Activated CD4-positive, alpha-beta T cell treated with anti-CD3 and anti-CD28 coated beads, Interleukin-2, amount 50 U/mL, for 48 hours (primary cell): ENCODE measurements at places on chromosomes 12 and 14.

DNA sequence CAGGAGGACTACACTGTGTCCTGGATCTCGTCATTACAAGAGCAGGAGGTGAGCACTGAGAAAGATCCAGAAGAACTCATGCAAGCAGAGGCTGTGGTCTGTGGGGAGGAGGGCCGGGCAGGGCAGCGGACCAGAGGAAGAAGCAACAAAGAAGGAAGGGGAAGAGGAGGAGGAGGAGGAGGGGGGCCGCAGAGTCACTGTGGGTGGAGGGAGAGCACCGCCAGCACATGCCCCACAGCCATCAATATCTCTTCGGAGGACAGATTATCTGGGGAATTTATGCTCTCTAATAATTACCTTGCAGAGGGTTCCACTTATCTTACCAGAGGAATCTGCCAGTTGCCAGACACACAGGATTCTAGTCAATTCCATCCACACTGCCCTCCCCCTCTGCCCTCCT is 105.6 kb downstream of the DPF3 start:
- DNase-seq, result no peak

GRCh38 chr12:43361031-43361710 is 190.8 kb downstream of the ADAMTS20 start:
- no peak for DNase-seq

GRCh38 chr12:77610446-77610845 is 220.2 kb upstream of the NAV3 start:
- DNase-seq, result no peak

DNA sequence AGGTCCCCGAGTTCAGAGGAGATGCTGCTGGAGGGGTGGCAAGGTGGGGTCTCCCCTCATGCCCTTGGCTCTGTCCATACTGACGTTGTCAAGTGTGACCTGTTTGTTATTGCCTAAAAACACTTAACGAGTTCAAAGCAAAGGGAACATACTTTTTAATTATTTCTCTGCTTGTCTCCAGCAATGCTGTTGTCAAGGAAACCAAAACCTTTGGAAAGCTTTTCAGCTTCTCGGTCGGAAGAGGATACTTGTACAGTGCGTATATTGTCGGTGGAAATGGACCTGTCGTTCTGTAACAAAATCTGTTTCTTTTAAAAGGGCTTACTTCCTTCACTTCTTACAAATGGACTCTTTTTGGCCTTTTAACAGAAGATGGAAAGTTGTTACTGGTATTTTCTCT is 73.9 kb downstream of the SLC25A47 start:
- DNase-seq, result no peak

DNA sequence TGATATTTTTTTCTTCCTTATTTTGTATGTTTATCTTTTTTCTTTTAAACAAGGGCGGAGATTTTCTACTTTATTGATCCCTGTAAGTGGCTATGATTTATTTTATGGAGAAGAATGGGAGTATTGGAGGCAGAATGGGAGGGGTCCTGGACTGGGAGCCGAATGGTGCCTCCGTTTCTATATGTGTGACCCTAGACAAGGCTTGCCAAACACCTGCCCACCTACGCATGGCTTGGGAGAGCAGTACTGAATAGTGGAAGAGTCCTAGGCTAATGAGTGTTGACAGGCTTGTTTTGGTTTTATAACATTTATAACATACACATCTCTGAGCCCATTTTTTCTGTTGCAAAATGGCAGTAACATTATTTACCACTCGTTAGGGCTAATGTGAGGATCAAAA is 29.0 kb downstream of the STK38L start:
- no peak for DNase-seq

DNA sequence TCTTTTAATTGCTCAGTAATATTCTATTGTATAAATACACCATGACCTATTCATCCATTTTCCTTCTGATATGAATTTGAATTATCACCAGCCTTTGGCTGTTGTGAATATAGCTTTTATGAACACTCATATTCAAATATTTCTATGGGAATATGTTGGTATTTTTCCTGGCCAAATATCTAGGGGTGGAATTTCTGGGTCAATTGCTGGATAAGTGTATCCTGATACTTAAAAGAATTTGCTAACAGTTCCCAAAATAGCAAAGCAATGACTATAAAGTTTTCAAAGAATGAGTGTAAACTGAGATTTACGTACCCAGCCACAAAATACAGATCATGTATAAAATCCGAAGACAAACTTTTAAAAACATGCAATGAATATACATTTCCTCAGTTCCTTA is 148.7 kb upstream of the CLEC14A start:
- no peak for DNase-seq

- peak; percentile 21 for DNase-seq
These were observed 1.0 kb upstream of the NAP1L1 start for GRCh38 chr12:76085520-76085868.

DNA sequence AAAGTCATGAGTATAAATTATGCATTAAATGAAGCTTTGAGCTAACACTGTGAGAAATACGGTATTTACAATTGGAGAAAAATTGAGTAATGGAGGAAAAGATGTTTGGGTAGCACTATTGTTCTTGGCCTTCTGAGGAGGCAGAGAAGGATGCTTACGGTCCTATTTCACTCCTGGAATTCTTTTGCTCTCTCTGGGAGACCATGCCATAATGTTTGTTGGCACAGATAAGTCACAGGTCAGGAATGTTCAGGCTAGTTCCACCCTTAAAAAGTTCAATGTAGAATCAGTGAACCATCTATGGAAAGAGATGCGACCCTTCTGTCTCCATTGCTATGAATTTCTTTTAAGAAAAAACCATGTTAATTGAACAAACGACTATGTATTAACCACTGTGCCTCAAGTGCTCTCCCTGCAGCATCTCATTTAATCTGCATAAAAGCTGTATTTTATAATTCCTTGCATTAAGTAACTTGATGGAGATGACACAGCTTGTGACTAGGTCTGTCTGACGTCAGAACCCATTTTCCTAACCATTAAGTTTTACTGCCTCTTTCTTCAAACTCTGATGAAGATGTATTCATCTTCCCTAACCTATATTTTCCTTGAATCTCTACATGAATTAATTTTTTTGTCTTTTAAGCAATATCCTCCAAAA is 9.5 kb downstream of the BATF start:
- no peak for DNase-seq

DNA sequence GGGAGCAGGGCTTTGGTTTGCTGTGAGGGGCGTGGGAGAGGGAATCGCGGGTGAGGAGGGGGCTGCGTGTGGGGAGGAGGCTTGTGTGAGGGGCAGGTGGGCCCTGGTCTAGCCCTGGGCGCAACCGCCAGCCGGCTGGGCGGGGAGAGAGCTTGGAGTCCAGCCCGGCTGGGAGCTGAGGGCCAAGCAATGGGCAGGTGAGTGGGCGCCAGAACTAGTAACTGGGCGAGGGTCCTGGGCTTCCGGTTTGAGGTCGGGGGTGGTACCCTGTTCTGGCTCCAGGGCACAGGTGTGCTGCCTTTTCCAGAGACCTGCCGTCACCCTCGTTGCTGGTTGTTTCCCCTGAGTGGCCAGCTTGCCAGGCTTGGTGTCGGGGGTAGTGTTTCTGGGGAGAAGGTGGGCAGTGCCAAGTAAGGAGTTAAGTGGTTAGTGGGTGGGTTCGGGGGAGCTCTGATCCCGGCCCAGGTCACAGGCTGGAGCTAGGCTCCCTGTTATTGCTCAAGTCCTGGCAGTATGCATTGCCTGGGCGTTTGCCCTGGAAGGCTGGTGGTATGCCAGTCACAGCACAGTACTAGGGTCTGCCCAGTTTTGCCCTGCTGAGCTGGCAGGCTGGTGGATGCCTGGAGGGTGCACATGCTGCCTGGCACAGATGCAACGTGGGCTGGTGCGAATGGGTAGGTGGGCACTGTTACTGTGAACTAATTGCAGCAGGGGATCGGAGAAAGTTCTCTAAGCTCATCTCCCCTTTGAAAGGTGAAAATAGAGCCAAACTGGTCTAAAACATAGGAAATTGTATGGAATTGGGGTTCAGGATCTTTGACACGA is 683 bp downstream of the CIPC start:
- peak; percentile 29 for DNase-seq

- no peak for DNase-seq
These were observed 21.2 kb upstream of the DLGAP5 start for GRCh38 chr14:55212634-55213033.

DNA sequence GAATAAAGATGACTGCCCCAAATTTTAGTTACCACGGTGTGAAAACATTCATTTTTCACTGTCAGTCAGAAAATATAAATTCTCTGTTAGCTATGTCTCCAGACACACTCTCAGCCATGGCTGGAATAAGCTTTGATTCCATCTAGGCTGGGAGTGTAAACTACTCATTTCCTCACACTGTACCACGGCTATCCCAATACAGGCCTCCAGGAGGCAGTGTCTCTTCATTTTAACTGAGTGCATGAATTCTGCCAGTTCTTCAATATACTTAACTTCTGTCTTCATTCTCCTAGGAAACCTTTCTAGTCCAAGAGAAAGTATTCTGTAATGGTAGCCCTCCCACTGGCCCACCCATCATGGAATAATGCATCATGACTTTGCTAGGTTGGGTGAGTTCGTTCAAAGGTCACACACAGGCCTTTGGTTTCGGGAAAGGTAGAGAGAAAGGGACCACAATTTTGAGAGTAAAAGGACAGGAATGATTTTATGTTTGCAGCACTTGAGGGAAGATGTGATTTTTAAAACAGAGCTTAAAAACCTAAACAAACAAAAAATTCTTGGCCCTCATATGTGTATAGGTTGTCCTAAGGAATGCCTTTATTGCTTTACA is 381.1 kb downstream of the SEC23A start:
- peak; percentile 39 for DNase-seq
